Large intestine (tissue), 12 donors: ENCODE measurements at places on chromosomes 5 and 9. TPM values are rescaled to one million over a fixed set of nuclear protein-coding genes. Genes with fewer than 3 reads are reported as not detected.

PCDHGA1 gene
- 0.30 TPM for polyA plus RNA-seq

ZNF366 gene
- polyA plus RNA-seq: 2.1 TPM

DNA sequence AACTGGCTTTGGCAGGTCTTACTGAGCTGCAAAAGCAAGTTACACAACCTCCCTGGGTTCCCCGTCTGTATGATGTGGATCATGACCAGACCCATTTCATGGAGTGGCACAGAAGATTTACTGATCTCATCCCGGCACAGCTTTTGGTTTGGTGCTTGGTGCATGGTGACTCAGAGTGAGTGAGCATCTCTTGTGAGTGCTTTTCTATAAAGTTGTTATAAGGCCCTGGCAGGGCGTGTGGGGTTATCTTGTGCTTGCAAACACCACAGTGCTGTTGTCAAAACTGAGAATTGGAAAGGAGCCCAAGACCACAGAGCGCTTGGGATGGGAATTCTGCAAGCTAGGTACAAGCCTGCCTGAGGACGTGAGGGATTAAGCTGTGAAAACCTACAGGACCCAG lies 425.2 kb downstream of the GADD45G start:
- DNase-seq: no peak

GRCh38 chr5:15037247-15037908 lies 165.8 kb upstream of the ANKH start:
- no peak for DNase-seq

DNA sequence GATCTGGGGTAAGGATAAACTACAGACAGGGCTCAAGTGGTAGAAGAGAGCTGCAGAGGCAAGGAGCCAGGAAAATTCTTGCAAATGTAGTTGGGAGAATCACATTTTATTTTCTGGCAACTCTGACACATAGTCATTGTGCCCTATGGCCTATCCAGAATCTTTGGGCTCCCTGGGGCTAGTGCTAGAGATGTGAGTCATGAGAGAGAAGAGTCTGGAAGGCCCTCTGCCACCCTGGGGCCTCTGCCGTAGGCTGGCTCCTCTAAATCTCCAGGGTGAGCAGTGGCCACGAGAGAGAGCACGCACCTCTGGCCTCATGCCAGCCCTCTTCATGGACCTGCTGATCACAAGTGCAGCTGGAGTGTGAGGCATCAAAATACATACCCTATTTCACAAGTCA lies 74.3 kb upstream of the SSBP2 start:
- DNase-seq: no peak

- DNase-seq: no peak
These were observed 118.6 kb downstream of the ADAMTS2 start for GRCh38 chr5:179226696-179227095.
